ENCODE measurements at places on chromosomes 7 and 10.

- no peak for DNase-seq
Measured at GRCh38 chr10:59752278-59752940, 846 bp downstream of the MRLN start.

DNA sequence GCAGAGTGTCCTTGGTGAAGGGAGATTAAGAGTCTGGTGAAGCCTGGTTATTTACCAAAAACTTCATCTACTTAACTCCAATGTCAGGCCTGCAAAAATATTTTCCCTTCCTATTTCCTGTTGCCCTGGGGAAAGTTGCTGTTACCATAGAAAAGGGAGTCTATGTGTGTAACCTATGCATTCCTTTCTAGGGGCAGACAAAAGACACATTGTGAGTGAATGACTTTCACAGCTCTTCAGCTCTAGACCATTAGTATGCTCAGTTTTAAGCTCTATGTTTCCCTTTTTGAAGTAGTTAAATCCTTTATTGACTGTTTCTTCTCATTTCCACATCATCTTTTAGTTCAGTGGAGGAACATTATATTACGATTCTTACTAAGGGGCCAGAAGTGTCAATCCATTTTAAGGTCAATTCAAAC lies 45.6 kb upstream of the SGCE start:
- no peak for DNase-seq

GRCh38 chr10:111203615-111204014 lies 126.8 kb downstream of the ADRA2A start:
- DNase-seq, result no peak

- DNase-seq, result no peak
Measured at GRCh38 chr10:5666841-5667630, 641 bp upstream of the ASB13 start.

DNA sequence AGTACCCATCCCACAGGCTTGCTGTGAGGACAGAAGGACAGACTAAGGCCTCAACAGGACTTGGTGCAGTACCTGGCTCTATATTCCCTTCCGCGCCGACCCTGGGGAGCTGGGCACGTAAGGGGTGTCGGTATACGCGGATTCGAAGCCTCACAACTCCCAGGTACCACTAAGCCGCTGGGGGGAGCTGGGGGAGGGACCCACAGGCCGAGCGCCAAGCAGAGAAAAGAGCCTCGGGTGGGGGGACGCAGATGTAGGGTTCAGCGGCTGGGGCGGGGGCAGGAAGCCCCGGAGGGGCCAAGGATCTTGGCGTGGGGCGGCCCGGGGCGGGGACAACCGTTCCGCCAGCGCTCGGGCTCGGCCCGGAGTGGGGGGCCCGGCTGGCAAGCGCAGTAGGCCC lies 126.4 kb upstream of the ZNF746 start:
- peak; percentile 20 for DNase-seq

- DNase-seq, result no peak
Measured at GRCh38 chr7:155702616-155703015, 58.2 kb downstream of the RBM33 start.

- DNase-seq, result peak; percentile 56
Measured at GRCh38 chr7:74269757-74270277, 15.6 kb upstream of the RFC2 start.

DNA sequence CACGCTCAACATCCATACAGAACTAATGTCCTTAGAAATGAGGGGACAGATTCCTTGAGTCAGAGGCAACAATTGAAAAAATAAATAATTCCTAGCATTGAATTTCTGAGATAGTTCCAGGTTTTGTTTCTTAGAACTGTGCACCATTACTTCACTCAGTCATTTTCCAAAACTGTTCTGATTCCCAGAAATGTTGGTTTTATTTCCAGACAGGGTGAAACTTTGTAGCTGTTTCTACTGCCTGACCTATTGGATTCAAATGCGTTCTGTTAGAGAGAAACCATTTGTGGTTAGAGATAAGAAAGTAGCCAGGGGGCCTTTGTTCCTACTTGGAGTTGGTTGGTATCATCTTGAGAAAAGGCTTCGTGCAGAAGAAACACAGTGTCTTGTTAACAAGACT lies 8.1 kb upstream of the DEPP1 start:
- DNase-seq, result no peak

DNA sequence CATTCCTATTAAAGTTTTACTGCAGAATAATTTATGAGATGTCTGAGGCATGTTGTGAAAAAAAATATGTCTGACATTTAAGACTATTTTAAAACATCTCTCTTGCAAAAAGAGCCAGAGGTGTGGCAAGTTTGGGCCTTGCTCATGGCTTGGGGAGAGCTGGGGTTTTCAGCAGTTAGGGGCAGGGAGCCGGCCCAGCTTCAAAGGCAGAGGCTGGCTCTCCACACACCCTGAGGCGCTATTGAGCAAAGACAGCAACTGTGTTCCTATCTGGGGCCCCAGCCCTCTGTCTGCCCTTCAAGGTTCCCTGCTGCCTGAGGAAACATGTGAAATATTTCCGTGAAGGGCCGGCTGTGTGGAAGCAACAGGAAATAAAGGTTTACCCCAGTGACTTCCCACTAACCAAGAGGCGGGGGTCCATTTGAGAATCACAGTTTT lies 94.0 kb downstream of the SORBS1 start:
- no peak for DNase-seq

GRCh38 chr7:45712872-45713668 lies 138.9 kb downstream of the ADCY1 start:
- DNase-seq, result no peak

DNA sequence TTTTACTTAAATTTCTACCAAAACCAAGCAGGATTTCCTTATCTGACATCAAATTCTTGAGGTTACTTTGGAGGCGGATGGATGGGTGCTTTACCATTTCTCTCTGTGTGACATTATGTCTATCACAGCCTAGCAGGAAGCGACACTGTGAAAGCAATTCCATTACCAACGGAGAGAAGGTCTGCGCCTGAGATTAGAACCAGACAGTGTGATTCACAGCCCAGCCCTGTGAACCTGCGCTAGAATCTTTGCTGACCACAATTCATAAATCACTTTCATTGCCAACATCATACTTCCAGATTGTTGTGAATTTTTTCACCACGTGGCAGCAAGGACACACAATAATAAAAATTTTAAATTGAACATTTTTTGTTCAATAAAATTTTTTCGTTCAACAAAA lies 126.5 kb downstream of the CUBN start:
- DNase-seq, result peak; percentile 77

DNA sequence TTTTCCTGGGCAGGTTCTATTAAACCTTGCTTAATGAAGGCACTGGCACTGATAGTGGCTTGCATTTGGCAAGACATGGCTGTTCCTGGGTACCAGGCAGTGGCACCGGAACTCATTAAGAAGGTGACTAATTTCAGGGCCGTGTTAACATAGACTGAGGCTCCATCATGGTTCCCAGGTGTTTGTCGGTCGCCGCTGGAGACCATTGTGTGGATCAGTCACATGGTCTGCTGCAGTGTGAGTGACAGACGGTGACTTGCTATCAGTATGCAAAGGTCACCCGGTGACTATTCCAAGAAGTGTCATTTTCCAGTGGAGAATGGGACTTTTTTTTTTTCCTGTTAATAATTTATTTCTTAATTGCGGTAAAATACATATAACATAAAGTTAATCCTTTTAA lies 106.3 kb downstream of the INSYN2A start:
- DNase-seq, result no peak

DNA sequence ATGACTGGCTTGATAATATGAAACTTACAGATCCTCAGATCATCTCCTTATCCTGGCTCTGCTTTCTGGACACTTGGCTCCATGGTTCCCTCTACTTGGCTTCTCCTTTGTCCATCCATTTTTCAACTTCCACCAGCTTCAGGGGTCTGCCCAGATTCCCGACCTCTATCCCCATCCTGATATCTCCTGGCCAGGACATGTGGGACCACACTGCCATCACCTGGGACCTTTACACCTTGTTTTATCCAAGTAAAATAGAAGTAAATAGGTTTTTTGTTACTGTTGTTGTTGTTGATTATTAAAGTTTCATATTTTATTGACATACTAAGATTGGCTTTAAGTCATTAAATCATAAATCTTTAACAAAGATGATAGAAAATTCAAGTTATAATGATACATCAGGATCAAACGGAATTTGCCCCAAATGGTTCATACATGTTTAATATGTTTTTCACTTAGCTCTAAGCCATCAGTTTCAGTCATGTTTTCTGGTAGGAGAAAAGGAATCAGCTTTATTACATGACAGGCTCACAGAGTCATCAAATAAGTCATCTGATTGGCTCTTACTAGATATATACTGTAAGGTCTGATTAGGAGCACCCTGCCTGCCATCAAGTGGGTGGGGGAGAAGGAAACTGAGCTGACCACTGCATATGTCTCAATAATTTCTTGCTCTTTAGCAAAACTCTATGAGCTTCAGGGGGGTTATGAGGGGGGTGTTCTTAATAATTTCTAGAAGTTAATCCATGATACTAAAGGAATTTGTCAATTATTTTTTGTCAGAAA lies 111.5 kb upstream of the AHR start:
- DNase-seq, result no peak

DNA sequence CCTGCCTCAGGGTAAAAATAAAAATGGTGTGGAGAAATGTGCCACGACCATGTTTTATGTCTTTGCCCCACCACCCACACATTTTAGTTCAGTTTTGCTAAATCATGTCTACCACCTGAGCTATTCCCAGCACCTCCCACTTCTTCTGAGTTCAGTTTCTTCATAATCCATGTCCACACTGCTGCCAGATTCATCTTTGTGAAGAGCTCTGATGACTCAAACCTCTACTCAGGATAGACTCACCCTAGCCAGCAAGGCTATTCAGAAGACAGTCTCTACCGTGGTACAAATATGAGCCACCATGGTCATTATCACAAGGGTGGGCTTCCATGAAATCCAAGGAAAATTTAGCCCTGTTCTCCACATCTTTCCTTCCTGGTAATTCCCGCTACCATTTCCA lies 231.1 kb upstream of the PRKCQ start:
- no peak for DNase-seq

DNA sequence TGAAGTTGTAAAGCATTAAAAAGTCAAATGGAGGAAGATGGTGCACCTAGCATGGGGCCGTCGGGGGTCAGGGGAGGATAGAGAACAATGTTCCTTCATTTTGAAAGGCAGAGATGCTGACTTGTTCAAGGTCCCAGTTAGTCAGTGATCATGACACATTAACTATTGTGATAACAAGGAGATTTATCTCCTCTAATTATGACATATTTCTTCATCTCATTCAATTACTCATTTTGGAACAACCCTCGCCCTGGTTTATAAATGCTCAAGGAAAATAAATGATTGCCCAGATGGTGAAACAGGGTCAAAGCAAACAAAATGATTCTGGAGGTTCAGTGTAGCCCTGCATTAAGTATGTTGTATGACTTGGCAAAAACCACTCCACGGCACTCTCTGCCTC lies 106.2 kb downstream of the ITIH5 start:
- DNase-seq, result no peak

DNA sequence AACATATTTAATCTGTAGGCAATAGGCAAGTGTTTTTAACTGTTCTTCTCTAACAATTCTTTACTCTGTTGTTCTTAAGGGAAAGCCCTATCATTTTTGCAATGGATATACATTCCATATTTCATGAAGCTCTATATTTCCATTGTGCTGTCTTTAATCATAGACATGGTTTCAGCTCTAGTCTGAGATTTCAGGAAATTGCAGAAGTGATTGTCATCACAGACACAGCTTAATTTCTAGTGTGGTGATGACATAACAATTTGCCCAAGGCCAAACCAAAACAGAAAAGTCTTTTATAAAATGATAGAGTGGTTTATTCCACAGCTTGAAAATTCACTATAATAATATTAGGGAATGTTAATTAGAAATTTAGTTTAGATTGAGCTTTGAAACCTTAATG lies 494.1 kb upstream of the SEMA3A start:
- no peak for DNase-seq

- no peak for DNase-seq
Measured at GRCh38 chr7:135666846-135667245, 4.5 kb downstream of the STMP1 start.

GRCh38 chr7:94612661-94613060 lies 43.3 kb downstream of the SGCE start:
- DNase-seq, result no peak

DNA sequence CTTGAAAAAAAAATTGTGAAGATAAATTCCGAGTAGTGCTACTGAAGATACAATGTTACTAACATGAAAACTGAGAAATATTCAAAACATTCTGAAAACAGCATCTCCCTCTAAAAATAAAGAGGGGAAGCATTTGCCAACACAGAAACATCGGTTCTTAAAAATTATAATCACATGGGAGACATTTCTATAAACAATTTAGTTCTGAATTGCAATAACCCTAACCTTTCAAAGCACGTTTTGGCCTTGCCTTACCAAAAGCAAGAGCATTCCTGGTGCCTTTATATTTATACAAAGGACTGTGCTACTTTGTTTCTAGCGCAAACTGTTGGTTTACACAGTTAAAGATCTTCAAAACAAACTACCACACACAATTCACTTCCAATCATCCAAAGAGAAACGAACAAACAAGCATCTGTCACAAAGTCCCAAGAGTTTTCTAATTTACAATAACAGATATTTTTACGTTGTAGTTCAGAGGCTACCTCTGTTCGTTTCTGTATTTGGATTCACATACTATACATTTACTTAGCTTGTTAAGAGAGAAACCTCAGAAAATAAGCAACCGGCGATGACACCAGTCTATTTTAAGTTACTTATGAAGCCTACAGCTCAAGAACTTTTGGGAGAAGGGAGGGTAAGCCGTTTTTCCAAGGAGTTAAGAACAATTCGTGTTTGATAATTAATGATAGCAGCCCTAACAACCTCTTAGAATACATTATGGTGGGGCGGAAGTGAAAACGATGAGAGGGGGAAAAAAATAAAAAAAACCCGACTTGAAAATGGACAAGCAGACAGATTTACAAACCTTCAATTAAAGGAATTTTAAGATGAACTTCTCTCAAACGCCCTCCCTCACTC lies 1.3 kb downstream of the ABI1 start:
- DNase-seq, result no peak

DNA sequence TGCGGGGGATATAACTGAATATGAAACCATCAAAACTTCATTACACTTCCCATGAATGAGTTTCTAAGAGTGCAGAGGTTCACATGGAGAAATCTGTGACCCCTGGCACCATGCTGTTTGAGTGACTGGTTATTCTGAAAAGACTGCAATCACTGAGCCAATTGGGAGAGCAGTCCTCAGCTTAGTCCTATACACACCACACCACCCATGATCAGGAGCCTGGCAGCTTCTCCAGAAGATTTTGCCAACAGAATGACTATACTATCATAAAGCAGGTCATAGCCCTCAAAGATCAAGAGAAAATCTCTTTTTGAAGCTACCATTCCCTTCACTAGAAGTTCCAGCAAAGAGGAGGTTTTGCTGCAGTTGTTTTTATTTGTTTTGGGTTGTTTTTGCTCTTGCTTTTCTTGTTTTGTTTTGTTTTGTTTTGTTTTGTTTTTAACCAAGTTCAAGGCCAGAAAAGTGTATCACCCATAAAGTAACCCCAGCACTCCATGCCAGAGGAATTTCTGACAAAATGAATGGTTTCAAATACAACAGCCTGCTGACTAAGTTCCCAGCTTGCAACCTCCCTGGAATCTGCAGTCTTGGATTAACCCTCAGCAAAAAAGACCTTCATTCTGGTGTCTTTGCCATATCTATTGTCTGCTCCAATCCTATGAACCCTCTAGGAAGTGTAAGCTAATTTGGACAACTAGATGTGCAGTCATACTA lies 19.7 kb upstream of the HGF start:
- DNase-seq, result no peak
